ENCODE measurements at places on chromosomes 6 and 20.

GRCh38 chr20:62066339-62066982 is 780 bp upstream of the TAF4 start:
- peak; percentile 84 for DNase-seq

DNA sequence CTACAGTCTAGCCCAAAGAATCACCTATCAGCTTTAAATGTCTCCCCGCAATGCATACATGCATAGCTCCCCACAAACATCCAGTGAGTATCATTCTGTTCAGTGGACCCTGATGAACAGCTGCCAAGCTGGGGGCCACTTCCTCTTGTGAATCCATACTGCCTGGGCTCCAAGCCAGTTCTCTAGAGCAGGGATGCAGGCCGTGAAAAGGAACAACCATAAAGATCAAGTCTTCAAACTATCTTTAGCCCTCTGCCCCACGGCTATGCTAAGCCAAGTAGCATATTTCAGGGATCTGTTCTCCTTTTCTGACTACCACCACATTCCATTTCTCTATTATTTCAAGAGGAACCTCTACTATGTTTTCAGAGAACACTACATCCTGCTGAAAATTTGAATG is 191.7 kb upstream of the BTBD3 start:
- DNase-seq: no peak

DNA sequence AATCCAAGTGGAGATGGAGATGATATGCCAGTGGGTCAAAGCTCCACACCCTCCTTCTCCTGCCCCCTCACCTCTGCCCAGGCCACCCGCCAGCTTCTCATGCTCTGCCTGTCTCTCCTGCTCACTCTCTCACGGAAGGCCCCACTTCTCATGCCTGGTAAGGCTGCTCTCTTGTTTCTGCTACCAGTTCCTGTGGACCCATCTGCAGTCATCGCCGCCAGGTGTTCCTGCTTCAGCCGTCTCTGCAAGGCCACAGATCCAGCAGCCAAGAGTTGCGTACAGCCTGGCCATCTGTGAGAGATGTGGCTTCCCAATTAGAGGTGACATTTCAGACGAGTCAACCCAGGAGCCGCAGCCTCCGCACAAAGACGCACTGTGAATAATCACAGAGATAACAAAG is 40.8 kb upstream of the NXT1 start:
- DNase-seq: no peak

DNA sequence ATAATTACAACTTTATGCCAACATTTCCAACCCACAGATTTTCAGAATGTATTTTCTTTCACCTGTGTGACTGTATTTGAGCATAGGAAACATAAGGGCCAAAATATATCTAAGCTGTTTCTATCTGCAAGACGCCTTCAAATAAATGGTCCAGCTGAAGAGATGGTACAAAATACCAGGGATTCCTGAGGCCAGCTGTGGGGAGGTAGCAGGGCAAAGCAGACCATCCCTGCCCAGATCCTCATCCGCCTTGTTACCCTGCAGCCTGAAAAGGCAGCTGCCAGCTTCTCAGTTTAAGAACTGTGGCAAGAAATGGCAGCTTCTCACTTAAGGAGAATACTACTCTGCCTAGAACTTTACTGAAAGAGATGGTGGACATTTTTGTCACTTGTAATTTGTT is 143.3 kb downstream of the KHDC1L start:
- DNase-seq: peak; percentile 51

- no peak for DNase-seq
Observed at GRCh38 chr6:14719270-14719669, 526.6 kb upstream of the JARID2 start.

DNA sequence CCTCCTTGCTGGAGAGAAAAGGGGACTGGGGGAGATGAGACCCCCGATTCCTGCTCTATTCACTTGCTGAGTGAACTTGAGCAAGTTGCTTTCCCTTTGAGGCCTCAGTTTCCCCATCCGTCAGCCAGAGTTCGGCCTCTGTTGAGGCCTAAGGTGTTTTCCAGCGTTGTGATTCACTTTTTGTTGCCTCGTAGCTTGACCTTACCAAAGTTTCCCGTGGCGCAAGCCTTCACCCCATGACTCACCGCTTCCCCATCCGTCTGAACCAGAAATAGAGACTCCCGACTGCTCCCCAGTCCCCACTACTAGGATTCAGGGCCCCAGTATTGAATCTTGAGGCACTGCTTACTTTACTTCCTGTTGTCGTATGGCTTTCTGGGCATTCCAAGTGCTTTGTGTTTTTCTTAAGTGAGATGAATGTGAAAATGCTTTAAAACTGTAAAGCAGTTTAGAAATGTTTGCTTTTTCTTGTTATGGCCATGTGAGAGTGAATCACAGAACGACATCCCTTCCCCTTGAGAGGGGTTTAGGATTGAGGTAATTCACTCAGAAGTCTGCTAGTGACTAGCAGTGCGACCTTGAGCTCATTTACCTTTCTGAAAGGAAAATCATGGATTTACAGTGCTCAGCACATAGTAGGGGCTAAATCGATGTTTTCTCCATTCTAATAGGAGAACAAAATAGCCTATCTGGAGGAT is 1.2 kb downstream of the CHMP4B start:
- DNase-seq: no peak

Measured in islet precursor cell (in vitro differentiated cells).